ENCODE measurements at places on chromosomes 12 and 14.

GRCh38 chr12:67697443-67697842, 48.9 kb downstream of the DYRK2 start:
- H3K36me3 ChIP-seq, result no peaks in the 10 kb centered on the region
- no peaks in the 10 kb centered on the region for H3K27me3 ChIP-seq
- H3K27ac ChIP-seq, result no peak overlapping the region

GRCh38 chr12:96302687-96303310, 97.4 kb downstream of the CDK17 start:
- no peak for DNase-seq
- no peaks in the 10 kb centered on the region for H3K4me1 ChIP-seq
- H3K4me3 ChIP-seq, result no peak overlapping the region
- H3K36me3 ChIP-seq, result peaks cover 20% of the 10 kb centered on the region
- H3K27me3 ChIP-seq, result no peaks in the 10 kb centered on the region

- no peak overlapping the region for H3K4me3 ChIP-seq
- no peaks in the 10 kb centered on the region for H3K27me3 ChIP-seq
- DNase-seq, result no peak
- no peaks in the 10 kb centered on the region for H3K36me3 ChIP-seq
- H3K27ac ChIP-seq, result no peak overlapping the region
- no peaks in the 10 kb centered on the region for H3K4me1 ChIP-seq
Measured at GRCh38 chr14:22524784-22525161, 64.3 kb downstream of the DAD1 start.

DNA sequence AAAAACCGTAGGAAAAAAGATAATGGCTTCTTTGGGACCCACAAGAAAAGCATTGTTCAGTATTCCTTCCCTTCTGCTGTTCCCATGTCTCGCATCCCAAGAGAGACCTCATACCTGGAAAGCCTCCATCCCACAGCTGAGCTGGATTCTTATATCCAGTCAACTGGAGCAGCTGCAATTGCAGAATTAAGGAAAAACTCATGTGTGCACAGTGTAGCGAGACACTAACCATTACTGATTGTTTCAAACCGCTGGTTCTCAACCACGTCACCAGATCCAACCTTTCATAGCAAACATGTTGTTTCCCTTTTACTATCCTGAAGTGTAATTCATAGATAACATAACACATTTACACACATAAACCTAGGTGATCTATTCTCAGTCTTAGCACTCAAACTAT, 5.5 kb upstream of the RNASE10 start:
- no peak overlapping the region for H3K4me3 ChIP-seq
- H3K36me3 ChIP-seq, result no peaks in the 10 kb centered on the region
- H3K27ac ChIP-seq, result no peak overlapping the region
- H3K27me3 ChIP-seq, result no peaks in the 10 kb centered on the region
- DNase-seq, result no peak
- H3K4me1 ChIP-seq, result no peaks in the 10 kb centered on the region

GRCh38 chr14:64659366-64659765, 44.9 kb upstream of the PLEKHG3 start:
- H3K27me3 ChIP-seq, result no peaks in the 10 kb centered on the region
- H3K4me3 ChIP-seq, result no peak overlapping the region
- peaks cover 3% of the 10 kb centered on the region for H3K4me1 ChIP-seq
- DNase-seq, result no peak
- H3K36me3 ChIP-seq, result no peaks in the 10 kb centered on the region

DNA sequence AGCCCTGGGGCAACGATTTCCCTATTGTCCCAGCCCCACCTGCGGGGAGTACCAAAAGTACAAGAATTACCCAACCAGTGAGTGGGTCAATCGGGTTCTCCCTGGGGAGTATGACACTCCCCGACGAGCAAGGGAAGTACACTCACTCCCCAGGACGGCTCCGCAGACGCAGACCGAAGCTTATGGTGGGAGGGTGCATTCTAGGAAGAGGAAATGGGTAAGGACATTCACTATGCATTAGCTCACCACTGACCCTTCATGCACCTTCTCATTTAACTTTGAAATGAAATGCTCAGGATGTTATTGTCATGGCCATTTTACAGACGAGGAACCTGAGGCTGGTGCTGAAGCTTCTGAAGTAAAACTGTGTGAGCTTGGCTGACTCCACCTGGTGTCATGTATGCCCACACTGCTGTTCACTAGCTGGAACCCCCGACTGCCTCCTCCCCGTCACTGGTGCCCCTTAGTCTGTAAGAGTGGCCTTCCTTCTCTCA, 45.8 kb upstream of the TMED10 start:
- H3K4me3 ChIP-seq, result no peak overlapping the region
- H3K4me1 ChIP-seq, result peaks cover 11% of the 10 kb centered on the region
- H3K27me3 ChIP-seq, result no peaks in the 10 kb centered on the region
- no peak overlapping the region for H3K27ac ChIP-seq
- H3K36me3 ChIP-seq, result no peaks in the 10 kb centered on the region

GRCh38 chr12:102567031-102567985, 86.9 kb upstream of the IGF1 start:
- H3K27me3 ChIP-seq, result no peaks in the 10 kb centered on the region
- no peak overlapping the region for H3K27ac ChIP-seq
- no peaks in the 10 kb centered on the region for H3K36me3 ChIP-seq
- H3K4me1 ChIP-seq, result no peaks in the 10 kb centered on the region
- DNase-seq, result no peak

- H3K27me3 ChIP-seq, result no peaks in the 10 kb centered on the region
- H3K4me3 ChIP-seq, result no peak overlapping the region
- H3K4me1 ChIP-seq, result no peaks in the 10 kb centered on the region
- H3K36me3 ChIP-seq, result no peaks in the 10 kb centered on the region
Measured at GRCh38 chr12:64054079-64054520, 168.0 kb downstream of the KICS2 start.

GRCh38 chr14:51209457-51209856, 30.6 kb upstream of the TMX1 start:
- no peak overlapping the region for H3K4me3 ChIP-seq
- no peak for DNase-seq
- peaks cover 6% of the 10 kb centered on the region for H3K27me3 ChIP-seq
- H3K36me3 ChIP-seq, result no peaks in the 10 kb centered on the region

DNA sequence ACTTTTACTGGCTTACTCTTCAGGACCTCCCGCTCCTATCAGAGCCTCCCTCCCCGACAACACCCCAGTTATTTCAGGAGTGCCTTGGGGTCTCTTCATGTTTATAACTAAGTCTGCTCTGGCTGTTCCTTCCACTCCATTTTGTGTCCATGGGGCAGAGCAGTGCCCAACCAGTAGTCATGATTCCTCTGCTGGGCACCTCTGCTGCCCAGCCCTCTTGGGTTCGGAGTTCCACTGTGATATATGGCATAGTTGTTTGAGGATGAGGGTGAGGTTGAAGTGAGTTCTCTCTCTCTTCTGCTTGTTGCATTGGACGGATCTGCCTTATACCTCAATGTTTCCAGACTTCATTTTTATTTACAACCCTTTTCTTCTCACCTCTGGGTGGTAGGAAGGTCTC, 17.4 kb downstream of the NR1H4 start:
- DNase-seq, result no peak
- no peaks in the 10 kb centered on the region for H3K27me3 ChIP-seq
- no peak overlapping the region for H3K4me3 ChIP-seq

- DNase-seq, result no peak
- H3K27ac ChIP-seq, result no peak overlapping the region
Measured at GRCh38 chr12:105899589-105899988, 239.2 kb downstream of the NUAK1 start.

GRCh38 chr12:102232036-102232435, 34.4 kb upstream of the PMCH start:
- no peak overlapping the region for H3K4me3 ChIP-seq
- no peak for DNase-seq
- H3K27ac ChIP-seq, result no peak overlapping the region
- no peaks in the 10 kb centered on the region for H3K27me3 ChIP-seq

DNA sequence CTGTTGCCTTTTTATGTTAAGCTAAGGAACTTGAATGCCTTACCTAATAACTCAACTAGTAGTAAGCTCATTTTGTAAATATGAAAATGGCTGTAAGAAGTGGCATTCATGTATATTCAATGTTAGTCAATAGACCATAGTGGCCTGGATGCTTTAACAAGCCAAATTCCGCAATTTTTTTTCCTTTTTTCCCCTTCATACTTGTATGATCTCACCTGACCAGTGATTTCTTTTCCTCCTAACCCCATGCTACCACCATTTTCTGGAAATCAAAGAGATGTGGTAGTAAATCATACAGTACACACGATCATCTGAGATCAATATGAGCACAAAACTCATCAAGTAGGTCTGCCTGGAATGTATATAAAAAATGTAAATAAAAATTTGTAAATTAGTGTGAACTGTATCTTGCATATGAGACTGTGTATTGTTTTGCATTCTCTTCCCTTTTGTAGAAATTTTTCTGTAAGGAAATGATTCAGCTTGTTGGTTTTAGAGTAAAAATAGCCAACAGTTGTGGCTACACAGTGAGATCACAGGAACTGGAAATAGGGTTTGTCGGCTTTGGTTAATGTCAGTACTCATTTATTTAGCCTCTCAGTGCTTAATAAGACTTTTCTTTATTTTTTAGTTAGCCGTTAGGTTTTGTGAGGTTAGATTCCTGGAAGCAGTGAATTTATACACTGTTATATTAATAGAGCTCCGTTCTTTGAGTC, 62.5 kb downstream of the ETNK1 start:
- no peak for DNase-seq
- no peak overlapping the region for H3K27ac ChIP-seq
- peaks cover 10% of the 10 kb centered on the region for H3K4me1 ChIP-seq
- H3K36me3 ChIP-seq, result peaks cover 20% of the 10 kb centered on the region
- no peaks in the 10 kb centered on the region for H3K27me3 ChIP-seq

DNA sequence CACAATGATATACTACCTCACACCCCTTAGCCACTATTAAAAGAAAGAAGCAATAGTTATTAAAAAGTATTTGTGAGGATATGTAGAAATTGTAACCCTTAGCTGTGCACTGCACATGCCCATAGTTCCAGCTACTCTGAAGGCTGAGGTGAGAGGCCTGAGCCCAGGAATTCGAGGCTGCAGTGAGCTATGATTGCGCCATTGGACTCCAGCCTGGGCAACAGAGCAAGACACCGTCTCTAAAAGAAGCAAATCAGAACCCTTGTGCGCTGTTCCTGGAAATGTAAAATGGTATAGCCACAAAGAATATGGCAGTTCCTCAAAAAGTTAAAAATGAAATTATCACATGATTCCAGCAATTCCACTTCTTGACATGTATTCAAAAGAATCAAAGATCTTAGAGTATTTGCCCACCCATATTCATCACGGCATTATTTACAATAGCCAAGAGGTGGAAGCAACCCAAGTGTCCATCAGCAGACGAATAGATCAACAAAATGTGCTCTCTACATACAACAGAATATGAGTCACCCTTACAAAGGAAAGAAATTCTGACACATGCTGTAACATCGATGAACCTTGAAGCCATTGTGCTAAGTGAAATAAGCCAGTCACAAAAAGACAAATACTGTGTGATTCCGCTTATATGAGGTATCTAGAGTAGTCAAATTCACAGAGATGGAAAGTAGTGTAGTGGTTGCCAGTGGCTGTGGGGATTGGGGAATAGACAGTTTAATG, 23.7 kb upstream of the YLPM1 start:
- no peak overlapping the region for H3K27ac ChIP-seq
- DNase-seq, result no peak
- H3K27me3 ChIP-seq, result no peaks in the 10 kb centered on the region
- H3K4me3 ChIP-seq, result no peak overlapping the region

All from upper lobe of right lung (tissue), 1 donor.